SK-N-SH (cell line): ENCODE measurements at places on chromosomes 6 and 20.

DNA sequence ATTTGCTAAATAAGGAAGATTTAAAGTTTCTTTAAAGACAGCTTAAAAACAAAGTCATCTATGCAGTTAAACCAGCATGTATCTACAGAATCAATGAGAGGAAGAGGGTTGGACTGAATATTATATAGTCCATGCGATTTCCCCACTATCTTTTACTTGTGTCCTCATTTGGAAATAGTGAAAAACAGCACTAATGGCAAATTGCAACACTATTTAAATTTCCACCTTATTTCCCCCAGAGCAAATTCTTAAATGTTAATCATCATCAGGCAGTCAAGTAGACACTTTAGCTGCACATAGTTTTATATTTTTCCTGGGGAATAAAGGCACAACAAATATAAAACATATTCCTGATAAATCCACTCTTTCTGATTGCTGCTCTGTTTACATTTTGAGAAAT, 114.6 kb downstream of the LCA5 start:
- DNase-seq, result no peak

- DNase-seq, result no peak
Observed at GRCh38 chr6:154230393-154230792, 126.2 kb downstream of the IPCEF1 start.

DNA sequence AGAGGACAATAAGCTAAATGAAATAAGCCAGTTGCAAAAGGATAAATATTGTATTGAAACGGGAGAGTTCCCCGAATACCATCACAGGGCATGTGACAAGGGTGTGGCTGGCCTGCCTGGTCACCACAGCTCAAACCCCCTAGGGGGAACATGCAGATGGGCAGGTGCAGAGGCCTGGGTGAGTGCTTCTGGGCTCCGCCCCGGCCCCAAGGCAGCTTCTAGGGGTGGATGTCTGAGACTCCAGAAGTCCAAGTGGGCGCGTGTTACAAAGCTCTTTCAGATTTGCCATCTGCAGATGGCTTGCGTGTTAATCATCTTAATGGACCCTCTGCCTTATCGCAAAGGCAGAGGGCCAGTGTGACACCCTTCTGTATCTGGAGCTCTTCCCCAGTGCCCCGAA, 559.2 kb upstream of the IMPG1 start:
- DNase-seq, result no peak

DNA sequence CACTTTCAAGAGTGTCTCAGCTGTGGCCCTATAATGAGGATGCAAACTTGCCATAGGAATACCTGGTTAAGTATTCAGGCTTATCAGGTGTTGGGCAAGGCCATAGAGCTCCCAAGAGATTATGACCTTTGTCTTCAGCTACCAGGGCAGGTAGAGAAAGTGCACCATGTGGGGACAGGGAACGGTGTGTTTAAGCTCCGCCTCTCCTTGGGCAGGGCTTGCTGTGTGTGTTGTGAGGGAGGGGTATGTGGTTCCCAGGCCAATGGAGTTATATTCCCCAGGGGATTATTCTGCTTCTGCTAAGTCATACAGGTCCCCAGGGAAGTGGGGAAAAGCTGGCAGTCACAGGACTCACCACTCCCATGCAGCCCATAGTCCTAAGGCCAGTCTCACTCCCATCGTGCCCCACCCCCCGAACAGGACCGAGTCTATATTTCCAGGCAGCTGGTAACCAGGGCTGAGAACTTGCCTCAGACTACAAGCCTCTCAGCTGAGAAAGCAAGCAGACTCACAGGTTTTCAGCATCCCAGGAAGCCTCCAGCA, 660.2 kb downstream of the HTR1B start:
- no peak for DNase-seq

- DNase-seq, result no peak
Observed at GRCh38 chr6:37299990-37300389, 42.0 kb upstream of the TMEM217 start.

GRCh38 chr6:142857796-142858555, 87.0 kb downstream of the HIVEP2 start:
- DNase-seq, result no peak

GRCh38 chr20:36399147-36399968, 93.2 kb downstream of the DLGAP4 start:
- DNase-seq, result peak; percentile 81

- no peak for DNase-seq
Observed at GRCh38 chr20:38129893-38130609, 35.0 kb downstream of the TGM2 start.

DNA sequence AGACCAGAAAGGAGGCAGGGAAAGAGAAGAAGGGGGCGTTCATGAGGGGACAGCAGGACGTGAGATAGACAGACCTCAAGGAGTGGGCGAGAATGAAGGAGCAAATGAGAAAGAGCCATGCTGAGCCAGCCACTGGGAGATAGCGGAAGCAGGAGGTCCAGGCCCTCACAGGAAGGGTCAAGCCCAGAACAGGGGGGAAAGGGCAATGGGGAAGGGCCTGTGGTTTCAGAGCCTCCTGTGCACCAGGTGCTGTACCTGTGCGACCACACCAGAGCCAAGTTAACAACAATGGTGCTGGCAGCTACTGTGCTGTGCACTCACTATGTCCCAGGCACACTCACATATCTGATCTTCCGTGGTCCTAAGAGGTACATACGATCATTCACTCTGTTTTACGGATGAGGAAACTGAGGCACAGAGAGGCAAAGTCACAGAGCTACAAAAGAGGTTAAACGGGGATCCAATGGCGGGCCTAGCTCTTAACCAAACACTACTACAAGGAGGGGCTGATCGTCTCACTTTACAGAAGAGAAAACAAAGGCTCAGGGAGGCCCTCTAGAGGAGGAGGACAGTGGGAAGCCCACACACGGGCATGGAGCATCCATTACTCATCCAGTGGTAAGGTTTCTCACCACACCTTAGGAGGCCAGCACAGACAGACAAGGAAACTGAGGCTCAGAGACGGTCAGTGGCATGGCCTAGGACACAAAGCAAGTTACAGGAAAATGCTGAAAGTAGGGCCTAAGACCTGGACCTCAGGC, 129.1 kb downstream of the PREX1 start:
- no peak for DNase-seq

- no peak for DNase-seq
Observed at GRCh38 chr20:59165396-59165795, 1.8 kb downstream of the ZNF831 start.

DNA sequence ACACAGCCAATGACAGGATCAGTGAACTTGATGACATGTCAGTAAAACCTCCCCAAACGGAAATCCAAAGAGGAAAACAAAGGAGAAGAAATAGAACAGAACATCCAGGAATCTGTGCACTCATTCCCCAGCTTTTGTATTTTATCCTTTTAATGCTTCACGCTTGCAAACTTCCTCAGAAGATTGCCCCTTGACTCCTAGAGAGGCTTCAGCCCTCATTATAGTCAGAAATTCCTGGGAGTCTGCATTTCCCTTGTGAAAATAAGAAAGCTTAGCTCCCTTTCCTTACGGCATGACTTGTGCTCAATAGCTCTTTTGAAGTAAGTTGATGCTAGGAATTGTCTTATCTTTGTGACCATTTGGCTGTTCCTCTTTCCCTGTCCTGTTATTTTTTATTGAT, 313.6 kb upstream of the OPRM1 start:
- no peak for DNase-seq

DNA sequence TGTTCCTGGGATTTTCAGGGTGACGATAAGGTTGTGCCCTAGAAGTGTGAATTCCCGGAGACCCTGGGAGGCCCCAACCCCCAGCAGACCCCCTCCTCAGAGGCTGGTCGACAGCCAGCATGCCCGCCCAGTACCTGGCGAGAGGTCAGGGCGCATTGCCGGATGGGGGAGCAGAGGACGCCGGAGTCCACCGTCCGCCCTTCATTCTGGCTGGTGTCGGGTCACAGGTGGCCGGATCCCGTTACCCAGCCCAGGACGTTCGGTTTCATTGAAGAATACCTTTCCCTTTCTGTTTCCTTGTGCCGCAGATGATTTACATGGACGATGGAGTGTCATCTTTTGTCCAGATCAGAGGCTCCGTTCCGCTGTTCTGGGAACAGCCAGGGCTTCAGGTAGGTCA, 61.3 kb downstream of the SYNJ2 start:
- DNase-seq, result no peak

DNA sequence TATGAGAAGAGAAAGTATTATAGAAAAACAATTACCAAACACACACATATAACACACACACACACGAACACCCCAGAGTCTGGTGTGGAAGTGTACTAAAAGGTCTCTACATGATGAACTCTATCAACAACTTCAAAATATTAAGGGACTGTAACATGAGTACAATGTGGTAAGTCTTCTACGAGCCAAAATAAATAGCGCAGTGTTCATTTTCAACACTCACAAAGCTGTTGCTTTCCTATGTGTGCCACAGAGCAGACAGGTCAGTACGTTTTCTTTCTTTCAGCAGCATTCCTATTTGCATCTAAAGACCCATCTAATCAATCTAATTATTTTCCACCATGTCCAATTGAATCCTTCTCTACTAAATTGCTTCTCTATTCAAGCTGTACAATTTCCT, 12.1 kb upstream of the CNKSR3 start:
- DNase-seq, result no peak

DNA sequence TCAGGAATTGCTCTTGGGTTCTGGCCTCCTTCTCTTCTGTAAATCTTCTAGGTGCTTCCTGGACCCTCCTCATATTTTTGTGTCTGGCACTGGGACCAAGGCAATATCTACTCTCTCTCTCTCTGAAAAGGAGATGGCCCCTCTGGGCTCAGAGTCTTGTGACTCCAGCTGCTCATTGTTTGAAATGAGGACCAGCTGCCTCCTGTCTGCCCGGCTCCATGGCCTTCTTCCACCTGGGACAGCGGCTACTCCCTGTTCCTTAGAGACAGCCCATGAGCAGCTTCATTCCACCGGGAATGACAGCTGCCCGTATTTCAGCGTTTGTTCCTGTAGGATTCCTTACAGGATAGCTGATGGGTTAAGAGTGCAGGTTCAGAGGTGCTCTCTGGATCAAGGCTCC, 2.9 kb downstream of the TGM3 start:
- DNase-seq, result no peak

- no peak for DNase-seq
Observed at GRCh38 chr20:25129908-25130307, 48.0 kb upstream of the VSX1 start.

GRCh38 chr6:148888856-148889255, 142.0 kb downstream of the UST start:
- no peak for DNase-seq

- no peak for DNase-seq
Observed at GRCh38 chr6:11012976-11013720, 31.0 kb downstream of the ELOVL2 start.

DNA sequence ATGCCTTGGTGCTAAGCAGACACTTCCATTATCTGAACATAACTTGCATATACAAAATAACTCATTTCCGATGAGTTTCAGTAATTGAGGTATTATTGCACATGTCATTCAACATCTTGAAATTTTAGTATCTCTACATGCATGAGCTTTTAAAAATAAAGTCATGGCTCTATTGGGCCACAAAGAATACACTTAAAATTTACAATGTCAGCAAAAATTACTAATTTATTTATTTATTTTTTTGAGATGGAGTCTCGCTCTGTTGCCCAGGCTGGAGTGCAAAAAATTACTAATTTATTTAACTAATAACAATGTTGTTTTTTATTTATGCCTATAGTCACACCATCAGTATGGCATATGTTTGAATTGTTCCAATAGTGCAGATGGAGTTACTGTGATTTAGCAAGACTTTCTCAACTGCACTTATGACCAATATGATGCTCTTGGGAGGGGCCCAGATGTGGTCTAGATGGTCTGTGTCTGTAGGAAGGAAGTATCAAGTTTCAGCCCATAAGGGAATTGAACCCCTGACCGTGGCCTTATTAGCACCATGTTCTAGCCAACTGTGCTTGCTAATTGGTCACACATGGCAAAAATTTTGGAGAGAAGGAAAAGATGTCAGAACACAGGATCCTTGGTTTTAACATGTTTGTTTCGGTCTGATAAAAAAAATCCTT, 370.7 kb upstream of the TSHZ2 start:
- DNase-seq, result no peak

GRCh38 chr6:159262586-159262985, 93.4 kb downstream of the FNDC1 start:
- DNase-seq, result no peak

- DNase-seq, result no peak
Observed at GRCh38 chr6:72203983-72204382, 317.6 kb downstream of the RIMS1 start.

DNA sequence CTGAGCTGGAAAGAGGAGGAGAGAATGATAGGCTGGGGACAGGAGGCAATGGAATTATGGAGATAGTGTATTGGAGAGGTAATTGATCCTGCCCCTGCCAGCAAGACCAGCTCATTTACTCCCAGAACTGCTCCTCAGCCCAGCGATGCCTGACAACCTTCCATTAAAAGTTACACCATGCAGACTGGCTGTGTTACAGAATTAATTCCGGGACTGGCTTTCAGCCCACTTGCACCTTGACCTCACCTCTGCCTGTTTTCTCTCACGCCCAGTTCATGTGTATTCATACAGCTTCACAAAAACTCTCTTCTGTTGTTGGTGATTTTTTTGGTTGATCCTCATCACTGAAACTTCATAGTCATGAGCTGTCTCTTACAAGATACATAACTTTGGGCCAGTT, 207.3 kb downstream of the PLCB1 start:
- DNase-seq, result no peak

DNA sequence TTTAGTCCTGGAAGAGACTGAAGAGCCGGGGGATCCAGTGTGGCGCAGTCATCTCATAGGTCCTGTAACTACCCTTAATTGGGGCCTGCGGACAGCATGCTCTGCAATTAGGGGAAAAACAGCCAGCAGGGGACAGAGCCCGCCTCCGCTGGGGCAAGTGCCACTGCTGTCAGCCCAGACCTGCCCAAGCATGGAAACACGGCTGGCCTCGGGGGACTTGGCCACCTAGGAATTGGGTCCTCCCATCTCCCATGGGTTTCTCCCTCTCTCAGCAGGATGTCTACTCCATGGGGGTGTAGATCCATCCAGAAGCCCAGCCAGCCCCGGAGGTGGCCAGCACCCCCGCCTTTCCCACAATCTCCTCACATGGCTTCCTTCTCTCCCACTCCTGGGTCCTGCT, 3.6 kb downstream of the GHRH start:
- no peak for DNase-seq

DNA sequence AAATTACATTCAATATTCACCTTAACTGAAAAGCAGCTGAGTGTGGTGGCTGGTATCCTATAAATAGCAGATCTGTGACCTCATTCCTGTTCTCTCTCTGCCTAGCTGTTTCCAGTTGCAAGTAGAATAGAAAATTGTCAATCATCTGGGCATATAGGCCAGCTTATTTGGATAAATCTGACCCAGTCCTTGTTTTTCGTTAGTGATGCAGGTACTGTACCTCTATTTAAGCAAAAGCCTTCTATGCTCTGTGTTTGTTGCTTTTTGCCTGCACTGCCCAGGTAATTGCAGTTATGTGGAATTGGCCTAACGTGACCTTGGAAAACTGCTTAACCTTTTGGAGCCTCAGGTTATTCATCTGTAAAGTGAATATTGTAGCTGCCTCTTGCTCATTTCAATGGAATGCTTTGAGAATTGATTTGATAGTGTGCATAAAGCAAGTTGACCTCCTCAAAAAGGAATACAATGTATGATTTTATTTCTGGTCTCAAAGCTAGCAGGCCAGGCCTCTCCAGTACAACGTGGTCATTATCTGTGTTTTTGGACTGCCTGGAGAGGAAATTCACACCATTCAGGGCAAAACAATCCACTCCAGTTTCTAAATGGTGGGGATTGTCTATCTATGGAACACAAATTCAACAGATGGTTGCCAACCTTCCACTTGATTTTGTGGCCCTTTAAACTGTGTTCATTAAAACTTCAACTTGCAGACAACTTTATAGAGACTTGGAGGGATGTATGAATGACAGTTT, 508.7 kb upstream of the CITED2 start:
- no peak for DNase-seq
